ENCODE measurements at places on chromosomes 4 and X. TPM values are rescaled to one million over a fixed set of nuclear protein-coding genes. Genes with fewer than 3 reads are reported as not detected.

Gene ADGRG4
- not detected for total RNA-seq

- H3K36me3 ChIP-seq: no peaks in the 10 kb centered on the region
- no peak for DNase-seq
- H3K4me3 ChIP-seq: no peak overlapping the region
Measured at GRCh38 chr4:107497054-107497453, 223.0 kb downstream of the PAPSS1 start.

GRCh38 chrX:104749951-104750610, 184.1 kb downstream of the IL1RAPL2 start:
- no peaks in the 10 kb centered on the region for H3K36me3 ChIP-seq
- no peak overlapping the region for H3K27ac ChIP-seq
- no peak overlapping the region for H3K4me3 ChIP-seq
- DNase-seq: no peak
- H3K27me3 ChIP-seq: no peaks in the 10 kb centered on the region

DNA sequence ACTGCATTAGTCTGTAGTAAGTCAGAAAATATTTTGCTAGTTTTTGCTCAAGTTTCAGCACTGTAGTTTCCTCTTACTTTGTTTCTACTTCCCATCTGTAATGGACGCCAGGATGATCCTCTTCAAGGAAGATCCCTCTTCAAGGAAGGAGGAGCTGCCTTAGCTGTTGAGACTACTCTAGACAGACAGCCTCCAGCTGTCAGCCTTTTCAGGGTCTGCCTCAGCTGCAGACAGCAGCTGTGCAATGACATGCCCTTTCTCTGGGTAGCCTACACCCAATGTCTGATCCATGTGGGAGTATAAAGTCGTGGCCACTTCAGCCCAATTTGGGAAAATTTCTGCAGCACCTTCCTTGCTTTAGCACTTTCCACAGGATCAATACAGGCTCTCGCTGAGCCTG, 281.0 kb upstream of the MAOA start:
- no peak for DNase-seq
- H3K4me1 ChIP-seq: no peaks in the 10 kb centered on the region
- H3K4me3 ChIP-seq: no peak overlapping the region
- H3K27me3 ChIP-seq: no peaks in the 10 kb centered on the region
- no peak overlapping the region for H3K27ac ChIP-seq
- no peaks in the 10 kb centered on the region for H3K36me3 ChIP-seq

- no peak overlapping the region for H3K27ac ChIP-seq
- H3K36me3 ChIP-seq: no peaks in the 10 kb centered on the region
- no peaks in the 10 kb centered on the region for H3K4me1 ChIP-seq
- H3K27me3 ChIP-seq: no peaks in the 10 kb centered on the region
- H3K4me3 ChIP-seq: no peak overlapping the region
Measured at GRCh38 chrX:10800796-10801195, 180.4 kb upstream of the MID1 start.

Gene GPC4
- not detected for total RNA-seq

DNA sequence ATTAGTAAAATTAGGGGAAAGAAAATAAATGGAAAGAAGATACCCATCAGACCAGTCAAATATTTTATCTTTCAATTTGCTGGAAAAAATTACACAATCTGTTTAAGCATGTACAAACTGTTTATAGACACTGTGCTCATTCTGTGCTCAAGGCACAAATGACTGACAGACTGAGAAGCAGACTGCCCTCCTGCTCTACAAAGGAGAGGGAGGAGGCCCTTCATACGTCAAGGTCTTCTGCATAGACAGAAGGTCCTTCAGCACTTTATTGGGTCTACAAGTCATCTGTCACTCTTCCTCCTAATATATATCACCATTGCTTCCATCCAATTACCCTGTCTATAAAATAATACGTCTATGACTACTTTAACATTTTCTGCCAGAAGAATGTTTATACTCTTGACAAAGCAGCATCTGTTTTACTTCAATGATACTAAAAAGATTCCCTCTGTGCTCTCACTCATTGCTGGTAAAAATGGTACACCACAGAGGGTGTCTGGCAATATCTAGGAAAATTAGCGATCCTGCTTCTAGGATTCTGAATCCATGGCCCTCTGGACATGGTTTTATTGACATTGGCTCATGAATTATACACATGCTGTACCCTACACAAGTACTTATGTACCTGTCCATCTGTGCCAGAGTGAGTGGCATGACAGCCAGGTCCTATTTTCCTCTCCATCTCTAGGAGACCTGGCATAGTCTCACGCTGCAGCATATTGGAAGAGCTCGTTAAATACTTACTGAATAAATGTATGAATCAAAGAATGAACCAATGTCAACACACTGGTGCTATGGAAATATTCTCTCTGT, 11.3 kb downstream of the SLC10A6 start:
- no peak overlapping the region for H3K4me3 ChIP-seq
- no peaks in the 10 kb centered on the region for H3K4me1 ChIP-seq
- H3K36me3 ChIP-seq: no peaks in the 10 kb centered on the region
- DNase-seq: no peak
- no peak overlapping the region for H3K27ac ChIP-seq

DNA sequence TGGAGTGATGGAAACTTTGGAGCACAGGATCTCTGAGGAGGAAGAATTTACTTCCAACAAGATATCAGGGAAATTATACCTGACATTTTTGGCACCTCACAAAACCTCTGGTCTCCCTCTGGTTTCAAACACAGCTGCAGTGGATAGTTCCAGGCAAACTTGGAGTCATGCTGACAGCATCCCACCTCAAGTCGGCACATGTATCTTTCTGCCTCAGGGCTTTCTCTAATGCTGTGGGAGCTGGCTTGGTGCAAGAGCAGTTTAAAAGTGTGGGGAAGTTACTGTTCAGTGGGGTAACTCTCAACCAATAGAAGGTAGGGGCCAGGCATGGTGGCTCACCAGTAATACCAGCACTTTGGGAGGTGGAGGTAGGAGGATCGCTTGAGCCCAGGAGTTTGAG, 207.1 kb upstream of the NHS start:
- no peak for DNase-seq
- H3K27me3 ChIP-seq: no peaks in the 10 kb centered on the region
- H3K36me3 ChIP-seq: no peaks in the 10 kb centered on the region
- H3K27ac ChIP-seq: no peak overlapping the region
- no peaks in the 10 kb centered on the region for H3K4me1 ChIP-seq
- no peak overlapping the region for H3K4me3 ChIP-seq

DNA sequence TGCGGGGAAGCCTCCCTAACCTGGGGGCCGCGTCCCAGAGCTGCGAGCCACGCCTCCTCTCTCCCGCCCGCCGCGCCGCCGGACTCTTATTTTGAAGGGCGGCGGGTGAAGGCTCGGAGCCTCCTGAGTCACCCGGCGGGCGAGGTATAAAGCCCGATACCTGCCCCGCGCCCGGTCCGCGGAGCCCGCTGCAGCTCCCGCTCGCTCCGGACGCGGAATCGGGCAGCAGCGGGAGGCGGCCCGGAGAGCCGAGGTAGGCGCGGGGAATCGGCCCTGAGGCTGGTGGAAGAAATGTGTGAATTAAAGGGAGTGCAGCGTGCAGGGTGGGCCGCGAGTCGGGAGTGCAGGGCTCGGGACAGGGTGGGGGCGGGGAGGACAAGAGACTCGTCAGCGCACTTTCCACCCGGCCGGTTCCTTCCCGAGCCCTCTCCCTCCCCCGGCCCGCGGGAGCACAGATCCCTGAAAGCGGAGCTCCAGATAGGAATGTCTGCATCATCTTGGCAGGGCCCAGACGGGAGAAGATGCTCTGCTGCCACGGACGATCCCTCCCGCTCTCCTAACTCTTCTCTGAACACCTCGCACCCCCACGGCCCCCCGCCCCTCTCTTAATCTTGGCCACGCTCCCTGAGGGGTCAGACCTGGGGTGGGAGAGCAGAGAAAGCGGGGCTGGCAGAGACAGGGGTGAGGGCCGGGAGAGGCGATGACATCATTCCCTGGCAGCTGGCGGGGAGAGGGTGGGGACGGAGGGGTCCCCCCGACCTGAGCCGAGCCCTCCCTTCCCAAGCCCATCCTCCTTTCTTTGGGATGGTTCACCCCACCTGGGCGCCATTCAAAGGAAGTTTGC, 177.9 kb downstream of the CBR4 start:
- H3K36me3 ChIP-seq: no peaks in the 10 kb centered on the region
- peaks cover 8% of the 10 kb centered on the region for H3K4me1 ChIP-seq
- H3K4me3 ChIP-seq: peak overlapping the region; percentile 73
- no peak overlapping the region for H3K27ac ChIP-seq
- DNase-seq: peak; percentile 75
- H3K27me3 ChIP-seq: peaks cover 45% of the 10 kb centered on the region

Gene MAGEB10
- not detected for total RNA-seq

DNA sequence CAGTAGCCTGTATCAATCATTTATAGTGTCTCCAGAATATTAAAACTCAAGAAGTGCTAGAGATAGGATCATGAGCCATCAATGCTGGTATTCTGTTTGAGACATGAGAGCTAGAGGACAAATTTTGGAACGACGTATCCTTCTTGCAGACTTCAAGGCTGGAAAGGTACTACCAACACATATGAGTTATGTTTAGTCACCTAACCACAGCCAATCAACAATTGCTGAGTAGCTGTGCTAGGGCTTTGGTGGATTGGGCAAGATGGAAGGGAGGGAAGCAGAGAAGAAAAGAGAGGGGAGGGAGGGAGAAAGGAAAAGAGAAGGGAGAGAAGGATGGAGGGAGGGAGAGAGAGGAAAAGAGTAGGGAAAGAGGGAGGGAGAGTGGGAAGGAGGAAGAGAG, 21.6 kb upstream of the RAI2 start:
- no peak overlapping the region for H3K4me3 ChIP-seq
- H3K27me3 ChIP-seq: peaks cover 17% of the 10 kb centered on the region
- H3K27ac ChIP-seq: no peak overlapping the region

GRCh38 chr4:151304755-151305154, 20.6 kb downstream of the SH3D19 start:
- no peak for DNase-seq
- no peak overlapping the region for H3K4me3 ChIP-seq
- no peaks in the 10 kb centered on the region for H3K36me3 ChIP-seq
- peaks cover 3% of the 10 kb centered on the region for H3K27me3 ChIP-seq
- H3K4me1 ChIP-seq: no peaks in the 10 kb centered on the region

DNA sequence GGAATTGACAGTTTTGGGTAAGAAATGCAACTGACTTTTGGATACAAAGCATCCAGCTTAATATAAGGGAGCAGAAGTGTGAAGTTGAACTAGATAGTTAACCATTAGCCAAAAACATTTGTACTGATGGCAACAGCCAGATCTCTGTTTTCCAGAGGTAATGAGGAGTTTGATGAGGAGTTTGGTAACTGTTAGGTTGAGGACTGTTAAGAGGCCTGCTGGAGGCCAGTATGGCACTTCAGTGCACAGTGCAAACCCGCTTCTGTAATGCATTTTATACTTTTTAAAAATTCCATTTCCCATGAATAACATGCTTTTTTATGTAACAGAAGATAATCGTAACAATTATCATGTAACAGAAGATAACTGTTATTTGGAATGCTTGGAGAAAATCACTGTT, 30.0 kb downstream of the CDKL5 start:
- no peak overlapping the region for H3K27ac ChIP-seq
- H3K36me3 ChIP-seq: no peaks in the 10 kb centered on the region
- H3K4me1 ChIP-seq: no peaks in the 10 kb centered on the region
- DNase-seq: no peak

GRCh38 chrX:68438575-68438974, 5.3 kb upstream of the OPHN1 start:
- H3K27me3 ChIP-seq: peaks cover 18% of the 10 kb centered on the region
- H3K27ac ChIP-seq: no peak overlapping the region
- no peaks in the 10 kb centered on the region for H3K36me3 ChIP-seq
- peaks cover 6% of the 10 kb centered on the region for H3K4me1 ChIP-seq

DNA sequence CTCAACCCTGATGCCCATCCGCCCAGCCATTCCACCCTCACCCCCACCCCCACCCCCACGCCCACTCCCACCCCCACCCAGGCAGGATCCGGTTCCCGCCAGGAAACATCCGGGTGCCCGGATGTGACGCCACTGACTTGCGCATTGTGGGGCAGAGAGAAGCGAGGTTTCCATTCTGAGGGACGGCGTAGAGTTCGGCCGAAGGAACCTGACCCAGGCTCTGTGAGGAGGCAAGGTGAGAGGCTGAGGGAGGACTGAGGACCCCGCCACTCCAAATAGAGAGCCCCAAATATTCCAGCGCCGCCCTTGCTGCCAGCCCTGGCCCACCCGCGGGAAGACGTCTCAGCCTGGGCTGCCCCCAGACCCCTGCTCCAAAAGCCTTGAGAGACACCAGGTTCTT, at the start of gene MAGEA1:
Gene MAGEA1 (plus strand): TSS at position 154 of the 400 bp plus-strand sequence. CDS start 3,106 bp downstream, outside the sequence.
- no peaks in the 10 kb centered on the region for H3K36me3 ChIP-seq
- H3K27me3 ChIP-seq: peaks cover 2% of the 10 kb centered on the region
- H3K27ac ChIP-seq: no peak within 1 kb of the TSS
- H3K4me1 ChIP-seq: no peaks in the 10 kb centered on the region
- no peak within 1 kb of the TSS for H3K4me3 ChIP-seq

GRCh38 chrX:155115174-155115819, 44.0 kb downstream of the BRCC3 start:
- peaks cover 26% of the 10 kb centered on the region for H3K36me3 ChIP-seq
- DNase-seq: no peak
- no peaks in the 10 kb centered on the region for H3K4me1 ChIP-seq
- no peak overlapping the region for H3K27ac ChIP-seq

Gene PNMA3
- total RNA-seq: 1.1 TPM

- H3K36me3 ChIP-seq: no peaks in the 10 kb centered on the region
- no peak overlapping the region for H3K4me3 ChIP-seq
- H3K4me1 ChIP-seq: peaks cover 11% of the 10 kb centered on the region
- H3K27ac ChIP-seq: no peak overlapping the region
Measured at GRCh38 chrX:39808471-39808917, 289.3 kb downstream of the BCOR start.

Gene SHOX
- total RNA-seq: not detected

DNA sequence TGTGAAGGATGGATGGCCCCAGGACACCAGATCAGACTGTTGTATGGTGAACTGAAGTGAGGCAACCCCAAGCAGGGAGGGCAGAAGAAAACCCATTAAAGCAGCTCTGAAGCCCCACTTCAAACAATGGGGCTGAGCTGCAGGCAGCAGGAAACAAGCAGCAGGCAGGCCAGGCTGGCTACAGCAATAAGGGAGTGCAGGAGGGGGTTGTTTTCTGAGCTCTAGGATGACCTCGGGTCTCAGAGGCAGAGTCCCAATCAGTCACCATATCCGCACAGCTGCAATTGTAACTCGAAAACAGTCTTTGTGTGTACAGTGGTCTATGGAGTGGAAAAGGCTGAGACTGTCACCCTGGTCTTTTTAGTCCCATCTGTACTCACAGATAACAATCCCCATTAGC, 90.4 kb downstream of the COL4A6 start:
- no peak overlapping the region for H3K27ac ChIP-seq
- no peaks in the 10 kb centered on the region for H3K36me3 ChIP-seq
- no peaks in the 10 kb centered on the region for H3K4me1 ChIP-seq
- no peak overlapping the region for H3K4me3 ChIP-seq
